ENCODE measurements at places on chromosomes 12 and 14. TPM values are rescaled to one million over a fixed set of nuclear protein-coding genes. Genes with fewer than 3 reads are reported as not detected.

Gene DHRS2
- total RNA-seq, result 0.07 TPM

Gene KRT80
- 80.0 TPM for total RNA-seq

Gene PDE6H
- not detected for total RNA-seq

Gene OR8S1
- not detected for total RNA-seq

Gene CCDC38
- total RNA-seq, result not detected

Gene OR4L1
- total RNA-seq, result not detected

Gene TSPAN11
- total RNA-seq, result 0.07 TPM

Gene MIP
- not detected for total RNA-seq

Gene COCH
- total RNA-seq, result not detected

Gene PMEL
- 1.4 TPM for total RNA-seq
